ENCODE measurements at places on chromosomes 16 and 17. TPM values are rescaled to one million over a fixed set of nuclear protein-coding genes. Genes with fewer than 3 reads are reported as not detected.

TSPAN10 gene
- 0.68 TPM for polyA plus RNA-seq

LAT gene
- polyA plus RNA-seq = 1.0 TPM

- H3K27ac ChIP-seq = no peak overlapping the region
- no peaks in the 10 kb centered on the region for H3K27me3 ChIP-seq
- peaks cover 1% of the 10 kb centered on the region for H3K4me1 ChIP-seq
- H3K36me3 ChIP-seq = no peaks in the 10 kb centered on the region
- DNase-seq = no peak
These were observed 143.4 kb upstream of the HS3ST2 start for GRCh38 chr16:22670551-22671041.

GRCh38 chr16:89093602-89094251 lies at the start of gene ACSF3:
Gene ACSF3 (plus strand): TSS chr16:89093852. CDS start chr16:89100682, 6,830 bp downstream.
- peak within 1 kb of the TSS; percentile 38 for H3K27ac ChIP-seq
- H3K4me1 ChIP-seq = peaks cover 7% of the 10 kb centered on the region
- H3K4me3 ChIP-seq = peak within 1 kb of the TSS; percentile 51
- peak; percentile 68 for DNase-seq
- H3K36me3 ChIP-seq = no peaks in the 10 kb centered on the region

KARS1 gene
- 189 TPM for polyA plus RNA-seq

TPSG1 gene
- 0.08 TPM for polyA plus RNA-seq

Data from ovary (tissue), 10 donors.